ENCODE measurements at places on chromosomes 11 and 22.

- no peak for DNase-seq
These were observed 243.1 kb upstream of the CCDC179 start for GRCh38 chr11:23103416-23103815.

- no peak for DNase-seq
These were observed 81.6 kb upstream of the SUSD2 start for GRCh38 chr22:24099666-24100065.

- DNase-seq, result peak; percentile 88
These were observed 218.8 kb downstream of the HIPK3 start for GRCh38 chr11:33475993-33476392.

DNA sequence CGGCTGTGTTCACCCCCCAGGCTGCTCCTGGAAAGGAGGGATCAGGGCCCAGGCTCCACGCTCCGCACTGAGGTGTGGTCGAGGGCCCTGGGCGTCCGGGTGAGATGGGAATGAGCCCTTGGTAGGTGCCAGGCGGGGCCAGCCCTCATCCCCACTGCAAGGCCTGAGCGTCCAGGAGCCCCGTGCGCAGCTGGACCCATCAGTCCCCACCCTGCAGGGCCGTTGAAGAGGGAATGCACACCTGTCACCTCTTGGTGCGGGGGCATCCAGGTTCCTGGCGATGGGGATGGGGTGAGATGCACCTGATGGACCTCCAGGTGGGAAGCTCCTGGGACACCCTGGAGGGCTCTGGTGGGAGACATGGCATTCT, 72.2 kb downstream of the KCNQ1 start:
- DNase-seq, result no peak

- DNase-seq, result no peak
These were observed 19.1 kb downstream of the TOLLIP start for GRCh38 chr11:1290052-1291040.

- no peak for DNase-seq
These were observed 6.8 kb upstream of the EI24 start for GRCh38 chr11:125562430-125562829.

DNA sequence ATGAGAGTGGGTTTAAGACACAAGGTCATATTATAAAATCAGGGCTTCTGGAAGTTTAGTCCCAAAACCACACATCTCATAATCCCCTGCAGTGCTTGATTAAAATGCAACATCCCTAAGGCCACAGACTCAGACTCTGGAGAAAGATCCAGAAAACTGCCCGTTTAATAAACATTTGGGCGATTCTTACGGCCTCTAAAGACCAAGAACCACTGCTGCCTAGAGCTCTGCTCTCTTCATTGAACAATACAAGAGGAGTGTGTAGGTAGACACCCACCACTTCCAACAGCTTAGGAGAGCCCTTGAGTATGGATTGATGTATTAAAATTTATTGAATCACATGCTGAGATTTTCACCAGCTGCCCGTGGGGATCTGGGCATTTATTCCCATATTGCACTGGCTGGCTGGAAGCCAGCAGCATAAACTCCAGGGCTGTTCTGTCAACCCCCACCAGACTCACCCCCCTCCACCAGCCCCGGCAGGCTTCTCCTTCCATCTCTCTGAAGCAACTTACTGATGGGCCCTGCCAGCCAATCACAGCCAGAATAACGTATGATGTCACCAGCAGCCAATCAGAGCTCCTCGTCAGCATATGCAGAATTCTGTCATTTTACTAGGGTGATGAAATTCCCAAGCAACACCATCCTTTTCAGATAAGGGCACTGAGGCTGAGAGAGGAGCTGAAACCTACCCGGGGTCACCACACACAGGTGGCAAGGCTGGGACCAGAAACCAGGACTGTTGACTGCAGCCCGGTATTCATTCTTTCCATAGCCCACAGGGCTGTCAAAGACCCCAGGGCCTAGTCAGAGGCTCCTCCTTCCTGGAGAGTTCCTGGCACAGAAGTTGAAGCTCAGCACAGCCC, 749 bp upstream of the BEST1 start:
- peak; percentile 56 for DNase-seq

GRCh38 chr11:86211619-86212018, 32.9 kb upstream of the EED start:
- no peak for DNase-seq

- no peak for DNase-seq
These were observed 11.7 kb downstream of the RNF141 start for GRCh38 chr11:10529279-10529678.

GRCh38 chr11:100927579-100927978, 202.0 kb downstream of the PGR start:
- DNase-seq, result no peak
